ENCODE measurements at places on chromosomes 5 and 9.

DNA sequence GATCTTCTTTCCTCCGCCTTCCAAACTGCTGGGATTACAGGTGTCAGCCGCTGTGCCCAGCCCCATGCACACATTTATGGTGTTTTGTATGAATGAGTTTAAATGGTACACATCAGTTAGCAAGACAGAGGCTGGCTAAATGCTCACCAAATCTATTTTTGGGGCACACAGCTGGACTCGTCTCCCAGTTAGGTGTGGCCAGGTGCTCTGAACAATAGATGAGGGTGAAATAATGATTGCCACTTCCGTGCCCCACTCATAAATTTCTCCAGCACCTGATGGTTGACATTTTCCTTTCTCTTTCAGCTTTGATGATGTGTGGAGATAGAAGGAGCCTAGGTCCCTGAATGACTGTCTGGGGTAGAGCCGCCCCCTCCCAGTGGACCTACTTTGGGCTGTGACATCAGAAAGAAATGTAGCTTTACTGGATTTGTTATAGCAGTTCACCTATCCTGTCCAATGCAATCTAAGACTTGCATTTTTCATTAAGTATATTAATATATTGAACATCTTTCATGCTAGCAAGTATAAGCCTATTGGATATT is 8.6 kb upstream of the RAPGEF1 start:
- DNase-seq: no peak

GRCh38 chr9:137380171-137380570 is 42.8 kb downstream of the EXD3 start:
- no peak for DNase-seq

- DNase-seq: no peak
Observed at GRCh38 chr5:35672995-35673394, 55.3 kb downstream of the SPEF2 start.

DNA sequence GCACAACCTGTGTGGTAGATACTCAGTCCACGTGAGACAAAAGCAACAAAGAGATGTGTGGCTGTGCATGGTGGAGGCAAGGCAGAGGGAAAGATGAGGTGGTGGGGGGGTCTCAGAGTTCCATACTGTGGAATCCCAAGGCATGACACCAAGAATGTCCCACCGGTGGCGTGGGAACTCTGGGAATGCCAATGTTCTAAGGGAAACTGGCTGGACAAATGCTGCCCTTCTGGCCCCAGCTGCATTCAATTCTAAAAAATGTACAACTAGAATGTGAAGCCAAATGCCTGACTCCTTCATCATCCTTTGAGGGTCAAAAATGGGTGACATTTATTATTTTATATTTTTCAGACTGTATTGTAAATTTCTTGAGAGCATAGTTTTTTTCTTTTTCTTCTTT is 58.2 kb upstream of the EQTN start:
- DNase-seq: no peak

- no peak for DNase-seq
Observed at GRCh38 chr9:33687779-33688178, 107.6 kb upstream of the PRSS3 start.

GRCh38 chr5:176373100-176373818 is 8.0 kb downstream of the ARL10 start:
- DNase-seq: no peak

DNA sequence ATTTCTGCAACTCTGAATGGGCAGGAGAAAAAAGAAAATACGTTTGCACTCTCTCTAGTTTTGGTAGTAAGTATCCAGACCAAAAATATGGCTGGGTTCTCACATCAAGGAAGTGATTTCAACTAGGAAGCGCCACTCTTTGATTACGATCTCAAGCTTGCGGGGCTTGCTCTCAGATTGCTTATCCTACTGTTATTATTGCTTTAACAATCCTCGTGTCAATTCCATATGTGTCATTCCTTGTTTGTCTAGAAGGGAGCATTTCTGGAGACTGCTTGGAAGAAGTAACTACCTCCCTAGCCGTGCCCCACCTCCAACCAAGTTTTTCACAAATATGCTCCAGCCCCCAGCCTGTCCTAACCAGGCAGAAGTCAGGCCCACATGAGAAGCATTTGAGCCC is 3.5 kb downstream of the PRUNE2 start:
- DNase-seq: no peak

DNA sequence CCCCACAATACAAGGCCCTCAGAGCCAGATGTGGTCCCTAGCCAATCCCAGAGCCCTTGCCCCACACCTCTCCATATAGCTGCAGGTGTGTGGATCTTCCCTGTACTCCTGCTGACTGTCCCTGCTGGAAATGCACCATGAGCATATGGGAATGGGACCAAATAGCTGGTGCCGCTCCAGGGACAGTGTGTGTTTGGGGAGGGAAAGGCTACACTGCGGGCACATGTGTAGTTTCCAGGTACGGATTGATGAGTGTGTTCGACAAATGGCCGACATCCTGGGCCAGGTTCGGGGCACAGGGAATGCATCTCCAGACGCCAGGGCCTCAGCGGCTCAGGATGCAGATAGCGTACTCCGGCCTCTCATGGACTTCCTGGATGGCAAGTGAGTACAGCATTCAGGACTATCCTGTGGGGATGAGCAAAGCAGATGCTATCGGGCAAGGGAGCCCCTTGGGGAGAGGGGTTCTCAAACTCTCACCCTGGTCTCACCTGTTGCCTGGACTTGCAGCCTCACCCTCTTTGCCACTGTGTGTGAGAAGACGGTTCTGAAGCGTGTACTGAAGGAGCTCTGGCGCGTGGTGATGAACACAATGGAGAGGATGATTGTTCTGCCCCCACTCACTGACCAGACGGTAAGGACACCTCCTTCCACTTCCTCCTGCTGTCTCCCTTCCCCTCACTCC is 91.1 kb upstream of the RUSC2 start:
- no peak for DNase-seq

DNA sequence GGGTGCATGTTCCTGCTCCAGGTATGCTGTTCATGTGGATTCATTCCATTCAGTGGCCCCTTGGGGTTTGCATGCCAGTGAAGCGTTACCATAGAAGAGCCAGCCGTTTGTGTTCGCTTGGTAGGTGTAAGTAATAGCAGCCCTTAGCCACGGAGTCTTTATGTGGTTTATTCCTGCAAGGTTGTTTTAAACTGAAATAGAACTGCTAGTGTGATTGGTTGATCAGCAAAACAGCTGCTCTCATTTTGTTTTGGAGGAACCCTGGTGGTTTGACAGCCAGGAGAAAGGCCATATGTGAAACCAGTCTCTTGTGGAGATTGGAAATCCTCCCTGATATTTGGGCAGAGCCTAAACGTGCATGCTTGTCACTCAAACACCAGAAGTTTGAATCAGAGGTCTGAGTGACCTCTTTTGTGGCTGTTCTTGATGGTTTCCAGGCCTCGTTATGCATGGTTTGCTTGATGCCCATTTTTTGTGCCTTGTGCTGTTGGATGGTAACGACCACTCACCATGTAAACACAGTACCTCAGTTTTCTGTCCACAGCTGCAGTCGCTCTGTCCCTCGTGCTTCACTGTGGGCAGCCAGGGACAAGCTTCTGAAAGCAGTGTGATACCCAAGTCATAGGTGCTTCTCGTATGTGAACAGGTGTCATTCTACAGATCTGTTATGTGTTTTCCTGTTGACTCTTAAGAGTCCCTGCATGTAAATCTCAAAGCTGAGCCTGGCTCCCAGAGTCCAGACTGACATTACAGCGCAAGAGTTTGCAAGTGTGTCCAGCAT is 58.3 kb upstream of the NXNL2 start:
- no peak for DNase-seq

DNA sequence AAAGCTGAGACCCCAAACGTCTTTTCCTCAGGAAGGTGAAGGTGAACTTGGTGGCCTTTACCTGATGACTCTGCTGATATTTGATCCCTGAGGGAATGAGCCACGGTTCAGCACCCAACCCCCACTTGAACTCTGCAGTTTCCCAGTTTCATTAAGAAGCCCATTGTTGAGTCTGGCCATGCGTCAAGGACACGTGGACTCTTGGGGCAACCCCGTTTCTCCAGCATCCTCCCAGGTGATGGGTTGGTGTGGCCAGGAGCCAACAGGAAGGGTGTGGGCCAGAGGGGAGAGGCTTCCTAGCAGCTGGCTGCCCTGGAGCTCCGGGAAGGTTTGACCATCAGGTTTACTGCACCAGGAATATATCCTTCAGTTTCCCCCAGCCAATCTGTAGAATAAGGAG is 59.5 kb upstream of the GNE start:
- no peak for DNase-seq

DNA sequence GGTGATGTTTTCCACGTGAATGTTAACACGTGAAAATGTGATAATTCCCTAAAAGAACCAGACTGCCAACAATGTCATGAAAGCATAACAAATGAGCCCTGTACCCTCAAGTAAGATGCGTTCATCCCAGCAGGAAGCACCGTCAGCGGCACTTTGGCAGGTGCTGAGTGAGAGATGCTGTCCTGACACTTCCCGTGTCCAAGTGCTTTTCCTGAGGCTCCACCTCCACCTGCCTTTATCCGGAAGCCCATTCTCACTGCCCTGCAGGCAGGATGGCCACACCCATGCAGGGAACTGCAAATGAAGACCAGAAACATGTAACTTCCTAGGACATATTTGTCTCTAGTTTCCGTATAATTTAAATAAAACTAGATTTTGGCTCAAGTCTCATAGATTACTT is 238.0 kb upstream of the IRX2 start:
- no peak for DNase-seq

- DNase-seq: no peak
Observed at GRCh38 chr5:115720888-115721287, 95.1 kb upstream of the TMED7 start.

DNA sequence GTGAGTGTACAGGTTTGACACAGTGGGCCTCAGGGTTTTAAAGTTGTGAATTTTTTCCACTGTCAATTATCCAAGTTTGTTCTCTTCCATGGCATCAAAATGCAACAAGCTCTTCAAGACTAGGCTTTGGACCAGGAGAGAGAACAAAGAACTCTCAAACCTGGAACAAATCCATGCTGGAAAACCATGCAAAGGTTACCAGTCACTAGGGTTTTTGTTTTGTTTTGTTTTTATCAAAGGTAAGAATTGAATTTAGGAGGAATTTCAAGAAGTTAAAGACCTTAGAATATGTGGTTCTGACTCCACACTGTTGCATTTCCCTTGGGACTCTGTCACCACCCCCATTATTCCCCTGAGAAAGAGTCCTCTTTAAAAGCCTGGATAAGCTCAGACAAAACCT is 191.1 kb upstream of the PIK3R1 start:
- DNase-seq: no peak

DNA sequence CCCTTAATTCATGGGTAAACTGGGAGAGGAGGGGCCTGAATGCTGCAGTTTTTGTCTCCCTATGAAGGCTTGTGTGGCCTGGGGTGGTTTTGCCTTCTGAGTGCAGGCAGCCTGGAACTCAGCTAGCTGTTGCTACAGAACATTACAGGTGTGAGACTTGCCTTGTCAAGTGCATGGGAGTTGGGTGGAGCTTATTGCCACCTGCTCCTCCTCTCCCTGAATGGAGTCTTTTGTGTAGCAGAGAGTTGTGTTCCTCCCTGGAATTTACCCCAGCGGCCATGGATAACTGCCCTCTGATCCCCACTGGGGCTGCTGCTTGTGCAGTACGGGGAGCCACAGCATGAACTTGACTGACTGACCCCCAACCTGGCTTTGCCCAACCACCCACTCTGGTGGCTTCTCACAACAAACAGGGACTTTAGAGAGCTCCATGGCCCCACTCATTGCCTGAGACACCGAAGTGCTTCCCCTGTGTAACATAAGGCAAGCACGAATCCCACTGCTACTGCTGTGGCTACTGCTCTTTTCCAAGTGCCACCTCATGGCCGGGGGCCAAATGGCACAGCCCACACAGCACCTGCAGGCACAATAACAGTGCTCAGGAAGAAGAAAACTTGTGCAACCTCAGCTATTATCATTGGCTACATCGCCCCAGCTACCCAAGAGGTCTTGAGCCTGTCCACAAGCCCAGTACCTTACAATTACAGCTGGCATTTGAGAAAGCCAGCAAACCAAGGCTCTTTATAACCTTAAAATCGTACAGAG is 942.9 kb downstream of the CDH18 start:
- no peak for DNase-seq

DNA sequence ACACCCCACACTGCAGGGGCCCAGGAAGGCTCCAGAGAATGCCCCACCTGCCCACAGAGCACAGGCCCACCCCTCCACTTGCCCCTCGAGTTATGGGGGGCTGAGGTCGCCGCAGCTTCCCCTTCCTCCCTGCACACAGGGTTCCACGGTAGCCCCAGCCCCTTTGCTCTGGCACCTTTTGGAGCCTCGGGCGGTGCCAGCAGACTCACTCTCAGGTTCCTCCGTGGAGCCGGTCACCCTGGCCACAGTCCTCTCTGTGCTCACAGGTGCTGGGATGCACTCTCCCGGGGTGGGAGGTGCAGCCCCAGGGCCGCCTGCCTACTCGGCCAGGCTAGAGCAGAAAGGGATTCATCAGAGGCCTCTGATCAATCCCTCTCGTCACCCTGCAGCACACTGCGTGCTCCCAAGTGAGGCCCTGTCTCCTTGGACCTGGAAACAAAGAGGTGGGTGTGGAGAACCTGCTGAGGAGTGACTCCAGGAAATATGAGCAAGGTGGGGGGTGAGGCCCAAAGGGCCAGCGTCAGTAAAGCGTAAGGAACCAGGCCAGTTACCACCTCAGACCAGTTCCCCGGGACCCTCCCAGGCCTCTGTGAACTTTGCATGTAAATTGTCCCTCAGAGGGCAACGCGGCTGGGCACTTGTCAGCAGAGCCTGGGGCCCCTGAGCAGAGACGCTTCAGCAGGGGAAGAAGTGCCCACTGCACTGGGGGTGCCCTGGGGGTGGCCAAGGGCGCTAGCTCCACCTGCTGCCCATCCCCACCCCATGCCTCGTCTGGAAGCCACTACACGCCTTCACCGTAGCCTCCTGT is 167.8 kb downstream of the OLFM1 start:
- DNase-seq: no peak

DNA sequence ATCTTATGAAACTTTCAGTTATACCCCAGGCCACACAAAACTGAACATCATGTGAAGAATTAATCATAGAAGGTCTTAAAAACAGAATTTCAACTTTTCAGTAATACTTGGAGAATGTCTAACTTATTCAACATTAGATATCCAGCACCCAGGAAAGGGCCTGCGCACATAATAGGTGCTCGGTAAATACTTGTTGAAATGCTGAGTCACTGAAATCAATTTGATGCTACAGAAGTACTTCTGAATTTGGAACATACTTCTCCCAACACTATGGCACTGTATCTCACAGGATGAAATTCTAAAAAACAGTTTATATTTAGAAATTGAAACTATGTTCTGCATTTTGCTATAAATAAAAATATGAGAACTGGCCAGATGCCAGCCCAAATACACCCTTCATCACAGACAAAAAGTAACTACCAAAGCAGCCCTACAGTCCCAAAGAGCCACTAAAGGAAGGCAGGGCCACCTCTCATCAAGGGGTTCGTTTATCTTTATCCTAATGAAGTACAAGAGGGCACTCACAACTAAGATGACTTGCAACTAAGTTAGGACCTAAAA is 26.5 kb downstream of the MRPS27 start:
- no peak for DNase-seq

GRCh38 chr5:10921160-10921559 is 160.1 kb upstream of the DAP start:
- no peak for DNase-seq
